A673 (cell line): ENCODE measurements at places on chromosomes 7 and 10.

- no peak for DNase-seq
These were observed 54.7 kb upstream of the NMT2 start for GRCh38 chr10:15223174-15223573.

GRCh38 chr10:63919575-63920279 is 398.5 kb downstream of the REEP3 start:
- no peak for DNase-seq

- DNase-seq, result peak; percentile 77
These were observed 652 bp upstream of the VPS26A start for GRCh38 chr10:69123306-69123746.

- DNase-seq, result no peak
These were observed 8.1 kb upstream of the CUZD1 start for GRCh38 chr10:122853665-122854313.

DNA sequence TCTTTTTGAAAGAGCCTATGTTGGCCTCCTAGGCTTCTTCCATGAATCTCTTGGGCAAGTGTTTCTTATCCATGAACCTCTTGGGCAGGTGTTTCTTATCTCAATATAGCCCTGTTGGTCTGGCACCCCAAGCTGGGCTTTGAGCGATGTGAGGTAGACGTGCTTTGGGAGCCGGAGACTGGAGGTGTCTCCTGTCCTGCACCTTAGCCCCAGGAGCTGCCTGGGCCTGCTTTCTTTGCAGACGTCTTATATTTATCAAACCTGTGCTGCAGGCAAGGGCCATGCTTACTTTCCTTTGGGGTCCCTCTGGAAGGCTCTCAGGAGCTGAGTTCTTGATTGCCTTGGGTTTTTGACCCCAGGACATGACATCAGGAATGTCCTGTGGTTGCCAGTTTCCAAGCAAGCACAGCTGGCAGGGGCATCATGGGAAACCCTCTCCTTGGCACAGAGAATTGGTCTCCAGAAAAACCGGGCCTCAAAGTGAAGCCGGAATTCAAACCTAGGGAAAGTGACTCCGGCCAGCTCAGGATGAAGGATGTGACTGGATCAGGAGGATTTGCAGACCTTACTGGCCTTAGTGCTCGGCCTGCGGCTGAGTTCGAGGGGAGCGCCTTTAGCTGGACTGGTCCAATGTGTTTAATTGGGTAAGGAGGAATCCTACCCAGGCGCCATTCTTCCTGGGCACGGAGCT is 2.8 kb downstream of the JAKMIP3 start:
- DNase-seq, result no peak

DNA sequence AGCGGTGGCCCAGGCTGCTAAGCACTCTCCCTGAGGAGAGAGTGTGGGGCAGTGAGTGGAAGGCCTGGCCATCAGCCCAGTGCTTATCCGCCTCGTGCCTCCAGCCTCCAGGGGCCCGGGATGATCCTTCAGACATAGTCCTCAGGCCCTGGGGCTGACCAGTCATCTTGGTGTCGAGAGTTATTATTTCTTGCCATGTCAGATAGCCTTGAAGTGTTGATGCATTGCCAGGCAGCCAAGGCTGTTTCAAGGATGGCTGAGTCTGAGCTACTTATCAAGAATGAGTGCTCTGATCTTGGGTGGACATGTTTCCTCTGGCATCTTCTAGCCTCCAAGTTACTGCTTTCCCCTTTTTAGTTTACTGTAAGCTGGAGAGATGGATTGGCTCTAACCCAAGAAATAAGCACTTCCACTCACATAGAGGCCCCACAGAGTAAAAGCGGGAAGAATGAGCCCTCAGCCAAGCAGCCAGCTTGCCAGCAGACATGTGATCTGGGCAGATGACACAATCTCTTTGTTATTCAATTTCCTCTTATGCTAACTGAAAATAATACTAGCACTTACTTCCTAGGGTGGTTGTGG is 136.5 kb upstream of the NAMPT start:
- peak; percentile 94 for DNase-seq

- no peak for DNase-seq
These were observed 5.9 kb downstream of the KCNIP2 start for GRCh38 chr10:101837748-101838147.

DNA sequence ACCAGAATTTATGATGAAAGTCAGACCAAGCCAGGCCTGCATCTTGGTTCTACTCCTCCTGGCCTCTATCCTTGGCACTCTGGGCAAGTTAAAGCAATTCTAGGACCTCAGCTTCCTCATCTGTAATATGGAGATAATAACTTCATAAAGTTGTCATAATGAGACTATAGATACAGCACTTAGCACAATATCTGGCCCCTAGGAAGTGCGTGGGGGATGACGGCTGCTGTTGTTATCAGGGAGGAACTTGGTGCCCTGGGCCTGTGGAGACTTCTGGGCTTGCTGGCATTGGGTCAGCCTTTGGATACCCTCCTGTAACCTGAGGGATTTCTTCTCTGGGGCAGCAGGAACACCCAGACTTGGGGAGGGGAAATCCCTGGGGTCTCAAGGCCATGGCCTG is 27.6 kb downstream of the PFKFB3 start:
- no peak for DNase-seq

DNA sequence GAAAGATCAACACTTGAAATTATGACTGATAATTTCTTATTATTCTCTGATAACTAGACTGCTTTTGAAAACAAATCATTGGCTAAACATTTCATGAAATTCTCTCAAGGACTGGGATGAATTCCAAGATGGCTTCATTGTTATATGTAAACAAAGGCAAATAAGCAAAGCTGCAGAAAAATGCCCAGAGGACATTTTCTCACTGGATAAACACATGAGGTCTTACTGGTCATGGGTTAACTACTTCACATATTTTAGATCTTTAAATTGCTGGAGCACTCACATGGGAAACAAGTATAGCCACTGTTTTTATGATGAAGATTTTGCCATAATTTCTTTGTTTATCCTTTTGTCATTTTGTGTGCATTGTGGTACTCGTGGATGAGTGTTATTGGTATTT is 239.1 kb downstream of the PHF14 start:
- DNase-seq, result no peak

GRCh38 chr7:104089061-104089460 is 99.6 kb upstream of the RELN start:
- DNase-seq, result no peak

DNA sequence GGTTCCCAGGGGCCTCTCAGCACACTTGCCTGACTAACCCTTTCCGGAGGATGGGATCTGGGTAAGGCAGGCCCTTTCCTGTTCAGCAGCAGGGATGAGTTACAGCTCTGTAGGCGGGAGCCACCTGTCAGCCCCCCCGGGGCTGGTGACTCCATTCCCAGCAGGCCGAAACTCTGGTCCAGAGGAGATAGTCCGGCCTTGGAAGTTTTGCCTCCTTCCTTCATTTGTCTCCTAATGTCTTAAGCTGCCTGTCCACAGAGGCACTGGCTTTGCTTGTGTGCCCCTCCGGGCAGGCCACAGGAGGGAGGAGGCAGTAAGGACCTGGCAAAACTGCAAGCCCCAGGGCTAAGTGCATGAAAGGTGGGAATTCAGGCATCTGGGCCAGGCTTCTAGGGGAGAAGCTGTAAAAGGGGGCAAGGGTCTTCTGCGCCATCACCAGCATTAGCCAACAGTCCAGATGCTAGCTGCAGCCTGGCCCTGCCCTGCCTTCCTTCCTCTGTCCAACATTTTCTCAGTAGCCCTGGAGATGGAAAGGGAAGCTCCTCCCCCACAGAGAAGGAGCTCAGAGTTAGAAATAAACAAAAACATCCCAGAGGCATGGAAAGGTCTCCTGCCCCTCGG is 1.2 kb downstream of the ADIRF start:
- DNase-seq, result peak; percentile 41

DNA sequence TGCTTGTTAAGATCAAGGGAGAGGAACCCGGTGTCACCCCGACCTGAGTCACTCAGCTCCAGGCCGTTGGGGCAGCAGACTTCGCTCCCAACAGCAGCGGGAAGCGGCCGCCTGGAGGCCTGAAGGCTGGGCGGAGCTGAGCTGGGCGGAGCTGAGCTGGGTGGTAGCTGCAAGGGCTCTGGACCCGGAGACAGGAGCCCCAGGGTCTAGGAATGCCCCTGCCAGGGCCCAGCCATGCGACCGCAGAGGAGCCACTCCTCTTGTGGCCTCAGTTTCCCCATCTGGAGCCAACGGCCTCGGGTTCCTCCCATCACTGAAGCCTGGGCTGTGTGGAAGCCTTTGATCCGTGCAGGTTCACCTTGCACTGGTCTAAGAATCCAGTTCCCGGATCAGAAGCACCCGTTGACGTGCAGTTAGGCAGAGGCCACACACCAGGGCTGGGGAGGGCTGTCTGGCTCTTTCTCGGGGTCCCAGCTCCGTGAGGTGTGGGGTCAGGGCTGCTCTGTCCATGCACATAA is 21.9 kb upstream of the DPYSL4 start:
- no peak for DNase-seq

- DNase-seq, result no peak
These were observed 1.7 kb downstream of the ADAM8 start for GRCh38 chr10:133274751-133275683.

GRCh38 chr10:75395066-75395931 is 6.3 kb downstream of the ZNF503 start:
- DNase-seq, result peak; percentile 51

GRCh38 chr10:63711867-63712716 is 190.9 kb downstream of the REEP3 start:
- peak; percentile 93 for DNase-seq

- no peak for DNase-seq
These were observed 201.8 kb upstream of the ZMIZ1 start for GRCh38 chr10:78866731-78867554.

GRCh38 chr7:82964150-82964882 is 198.4 kb downstream of the PCLO start:
- DNase-seq, result no peak

- peak; percentile 43 for DNase-seq
These were observed 100.2 kb downstream of the ACTR3B start for GRCh38 chr7:152859781-152860191.

DNA sequence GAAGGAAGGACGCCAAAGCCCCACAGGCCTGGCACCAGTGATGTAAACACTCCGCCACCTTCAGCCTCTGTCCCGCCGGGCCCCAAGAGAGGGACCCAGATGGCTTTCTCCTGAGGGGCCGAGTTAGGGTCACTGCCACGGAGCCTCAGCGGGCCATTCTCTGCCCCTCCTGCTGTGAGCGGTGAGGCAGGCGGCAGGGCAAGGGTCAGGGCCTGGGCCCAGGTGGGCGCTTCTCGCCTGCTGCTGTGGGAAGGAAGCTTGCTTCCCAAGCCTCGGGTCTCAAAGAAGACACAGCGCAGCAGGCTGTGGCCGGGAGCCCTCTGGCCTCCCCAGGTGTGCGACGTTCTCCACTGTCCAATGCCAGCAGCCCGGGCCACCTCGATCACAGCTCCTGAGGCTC is 84.8 kb downstream of the PROSER2 start:
- DNase-seq, result no peak

- DNase-seq, result peak; percentile 73
These were observed 13.0 kb upstream of the TES start for GRCh38 chr7:116197360-116197759.

- peak; percentile 78 for DNase-seq
These were observed 17.6 kb upstream of the IMPDH1 start for GRCh38 chr7:128427289-128427891.

DNA sequence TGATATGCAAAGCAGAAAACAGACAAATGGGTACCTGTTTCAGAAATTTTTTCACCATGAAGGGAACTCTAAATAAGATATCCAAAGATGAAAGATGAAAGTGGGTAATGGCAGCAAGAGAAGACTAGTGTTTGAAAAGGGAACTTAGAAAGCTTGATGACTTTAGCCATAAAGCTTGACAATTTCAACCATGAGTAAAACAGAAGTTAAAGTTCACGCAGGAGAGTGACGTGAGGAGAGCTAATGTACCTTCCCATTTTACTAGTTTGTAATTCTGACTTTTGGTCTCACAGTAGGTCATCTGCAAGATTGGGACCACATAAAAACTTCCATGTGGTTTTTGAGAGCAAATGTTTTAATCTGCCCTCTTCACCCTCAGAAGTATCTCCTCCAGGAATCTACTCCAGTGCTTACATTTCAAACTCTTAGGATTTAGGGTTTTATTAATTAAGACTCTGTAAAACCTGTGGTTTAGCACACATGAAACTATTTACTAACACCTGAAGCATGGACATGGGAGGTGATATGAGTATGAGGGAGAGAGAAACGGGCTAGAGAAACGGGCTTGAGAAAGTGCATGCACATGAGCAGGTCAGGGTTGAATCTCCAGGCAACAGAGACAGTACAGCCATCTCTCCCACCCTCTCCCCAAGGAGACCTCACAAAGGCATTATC is 24.4 kb upstream of the GIMAP2 start:
- no peak for DNase-seq

GRCh38 chr10:74855439-74855838 is 29.0 kb downstream of the KAT6B start:
- no peak for DNase-seq

GRCh38 chr10:69327463-69328379 is 49.4 kb downstream of the HK1 start:
- peak; percentile 76 for DNase-seq

- DNase-seq, result no peak
These were observed 79.9 kb downstream of the VTI1A start for GRCh38 chr10:112526906-112527305.

DNA sequence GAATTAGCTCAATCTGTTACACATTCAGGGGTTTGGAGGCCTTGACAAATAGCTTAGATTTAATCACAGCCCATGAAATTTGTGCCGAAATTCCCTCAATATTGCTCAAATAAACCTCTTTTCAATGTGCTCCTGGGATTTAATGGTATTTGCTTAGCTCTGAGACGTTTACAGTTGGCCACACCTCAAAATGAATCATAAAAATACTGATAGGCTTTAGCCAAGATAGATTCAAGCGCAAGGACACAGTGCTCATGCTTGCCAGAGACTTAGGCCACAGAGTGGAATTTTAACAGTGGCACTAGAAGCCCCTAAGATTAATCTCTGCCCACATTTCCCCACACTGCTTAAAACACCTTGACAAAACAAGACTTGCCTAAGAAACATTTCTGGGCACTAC is 2.3 kb upstream of the SEMA3C start:
- no peak for DNase-seq

- DNase-seq, result peak; percentile 39
These were observed 114.8 kb downstream of the SH3PXD2A start for GRCh38 chr10:103740611-103741010.

- no peak for DNase-seq
These were observed 170.8 kb upstream of the ANK3 start for GRCh38 chr10:60560451-60560850.

GRCh38 chr10:34155812-34156211 is 659.3 kb downstream of the PARD3 start:
- no peak for DNase-seq
